ENCODE measurements at places on chromosomes 6 and 20.

- DNase-seq, result no peak
Measured at GRCh38 chr6:16544006-16544405, 217.3 kb downstream of the ATXN1 start.

- no peak for DNase-seq
Measured at GRCh38 chr6:129130959-129131681, 248.2 kb downstream of the LAMA2 start.

GRCh38 chr6:94099072-94099471 lies 679.7 kb upstream of the EPHA7 start:
- DNase-seq, result no peak

GRCh38 chr20:46011631-46012482 lies 3.1 kb downstream of the MMP9 start:
- no peak for DNase-seq

- DNase-seq, result no peak
Measured at GRCh38 chr6:43129434-43130194, 41.5 kb upstream of the SRF start.

- DNase-seq, result no peak
Measured at GRCh38 chr6:113994934-113995342, 24.0 kb upstream of the HDAC2 start.

GRCh38 chr20:4027590-4028265 lies 12.4 kb upstream of the RNF24 start:
- DNase-seq, result no peak

DNA sequence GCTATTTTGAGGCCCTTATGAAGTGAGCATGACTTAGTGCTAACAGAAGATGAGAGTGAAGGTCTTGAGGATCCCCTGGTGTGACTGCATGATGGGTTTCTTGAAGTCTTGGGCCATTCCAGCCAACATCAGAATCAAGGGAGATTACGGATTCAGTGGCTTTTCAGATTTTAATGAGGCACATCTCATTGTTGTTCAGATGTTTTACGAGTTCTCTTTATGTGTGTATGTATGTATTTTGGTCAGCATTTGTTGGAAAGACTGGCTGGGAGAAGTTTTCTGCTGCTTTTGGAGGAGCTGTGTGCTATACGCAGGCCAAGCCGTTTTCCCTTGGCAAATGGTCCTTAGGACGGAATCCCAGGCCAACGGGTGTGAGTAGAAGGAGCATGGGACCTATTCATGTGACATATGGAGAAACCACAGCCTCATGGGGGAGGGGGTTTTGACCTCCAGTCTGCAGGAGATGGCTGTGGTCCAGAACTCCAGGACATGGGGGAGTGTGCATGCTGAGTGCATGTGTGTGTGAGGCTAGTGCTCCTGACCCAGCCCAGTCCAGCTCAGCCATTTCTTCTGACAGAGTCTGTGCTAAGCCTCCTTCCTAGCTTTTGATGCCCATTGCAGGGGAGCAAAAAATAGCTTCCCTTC lies 35.3 kb downstream of the CHMP4B start:
- DNase-seq, result no peak

GRCh38 chr20:44302026-44302669 lies 8.9 kb downstream of the FITM2 start:
- no peak for DNase-seq

GRCh38 chr6:100665041-100665380 lies 200.3 kb upstream of the SIM1 start:
- DNase-seq, result no peak

DNA sequence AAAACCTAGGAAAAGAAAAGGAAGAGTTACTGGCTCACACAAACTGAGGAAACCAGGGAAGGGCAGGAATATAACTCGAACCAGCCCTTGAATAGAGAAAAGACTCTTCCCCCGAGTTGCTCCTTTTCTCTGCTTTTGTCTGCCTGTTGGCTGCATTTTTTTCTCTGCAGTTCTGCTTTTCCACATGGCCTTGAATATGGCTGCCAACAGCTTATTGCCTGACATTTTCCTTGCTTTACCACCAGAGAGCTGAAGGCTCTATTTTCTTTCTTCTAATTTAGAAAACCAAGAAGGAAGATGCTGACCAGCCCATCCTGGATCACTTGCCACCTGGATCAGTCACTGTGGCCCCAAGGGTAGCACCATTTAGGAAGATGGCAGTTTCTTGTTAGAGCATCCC lies 164.8 kb upstream of the MAN1A1 start:
- DNase-seq, result no peak

DNA sequence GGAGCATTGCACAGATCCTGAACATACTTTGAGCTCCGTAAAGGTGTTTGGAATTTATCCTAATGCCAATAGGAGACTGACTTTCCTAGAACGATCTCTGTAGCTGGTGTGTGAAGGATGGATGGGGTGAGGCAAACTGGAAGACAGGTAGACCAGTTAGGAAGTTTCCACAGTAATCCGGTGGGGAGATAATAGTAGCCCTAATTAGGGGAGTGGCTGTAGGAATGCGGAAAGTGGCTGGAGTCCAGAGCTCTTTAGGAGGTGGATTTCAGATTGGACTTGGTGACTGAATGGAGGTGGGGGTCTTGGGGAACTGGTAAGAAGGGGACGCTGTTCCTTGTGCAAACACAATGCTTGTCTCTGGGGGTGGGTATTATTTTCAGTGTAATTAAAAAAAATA lies 146.3 kb downstream of the SOX4 start:
- DNase-seq, result no peak

GRCh38 chr6:94636780-94637385 lies 940.5 kb upstream of the MANEA start:
- no peak for DNase-seq

DNA sequence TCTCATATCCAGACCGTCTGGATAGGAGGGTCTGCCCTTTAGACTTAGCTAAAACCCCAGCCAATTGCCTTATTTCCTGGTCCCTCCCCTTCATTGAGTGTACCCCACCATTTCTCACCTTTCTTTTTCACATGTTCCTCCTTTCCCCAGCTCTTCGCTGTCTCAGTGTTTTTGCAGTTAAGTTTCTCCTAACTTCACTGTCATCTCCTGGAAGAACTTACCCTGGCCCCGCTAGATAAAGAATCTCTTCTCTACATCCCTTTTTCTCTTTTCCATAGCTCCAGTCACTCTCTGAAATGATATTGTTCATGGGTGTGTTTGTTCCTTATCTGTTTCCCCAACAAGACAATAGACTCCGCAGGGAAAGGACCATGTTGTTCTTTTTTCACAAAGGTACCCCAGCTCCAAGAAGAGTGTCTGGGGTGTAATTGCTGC lies 208.8 kb downstream of the TSHZ2 start:
- DNase-seq, result no peak

DNA sequence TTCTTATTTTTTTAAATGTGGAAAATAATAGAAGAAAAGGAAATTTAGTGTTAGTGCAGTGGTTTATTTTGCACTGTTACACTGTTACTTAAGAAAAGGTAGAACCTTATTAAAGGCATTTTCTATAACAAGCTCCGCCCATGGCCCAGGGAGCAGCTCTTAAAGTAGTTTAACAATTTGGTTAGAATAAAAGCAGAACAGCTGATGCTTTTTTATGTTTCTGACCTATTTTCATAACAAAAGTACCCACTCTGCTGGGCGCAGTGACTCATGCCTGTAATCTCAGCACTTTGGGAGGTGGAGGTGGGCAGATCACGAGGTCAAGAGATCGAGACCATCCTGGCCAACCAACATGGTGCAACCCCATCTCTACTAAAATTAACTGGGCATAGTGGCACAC lies 32.6 kb downstream of the DSTN start:
- DNase-seq, result no peak

- DNase-seq, result no peak
Measured at GRCh38 chr20:14991023-14991422, 653.6 kb upstream of the FLRT3 start.

All from activated T-cell treated with anti-CD3 and anti-CD28 coated beads for 24 hours (primary cell).